ENCODE measurements at places on chromosomes 11 and 22.

DNA sequence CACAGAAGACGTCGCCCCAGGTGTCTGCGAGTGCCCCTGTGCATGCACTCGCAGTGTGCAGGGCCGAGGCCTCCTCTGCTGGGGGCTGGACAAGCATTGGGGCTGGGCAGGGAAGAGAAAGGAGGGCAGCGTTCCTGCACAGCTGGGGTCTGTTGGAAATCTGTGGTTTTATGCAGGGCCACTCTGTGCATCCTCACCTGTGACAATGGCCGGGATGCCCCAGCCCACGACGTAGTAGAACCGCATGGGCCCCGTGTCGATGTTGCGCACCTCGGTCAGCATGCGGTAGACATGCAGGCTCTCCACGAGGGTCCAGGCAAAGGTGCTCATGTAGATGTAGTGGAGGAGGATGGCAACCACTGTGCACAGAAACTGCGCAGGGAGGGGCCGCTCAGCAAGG lies 37.2 kb downstream of the TRMU start:
- DNase-seq = no peak

- DNase-seq = no peak
Observed at GRCh38 chr22:37998543-37998942, 14.2 kb upstream of the SOX10 start.

DNA sequence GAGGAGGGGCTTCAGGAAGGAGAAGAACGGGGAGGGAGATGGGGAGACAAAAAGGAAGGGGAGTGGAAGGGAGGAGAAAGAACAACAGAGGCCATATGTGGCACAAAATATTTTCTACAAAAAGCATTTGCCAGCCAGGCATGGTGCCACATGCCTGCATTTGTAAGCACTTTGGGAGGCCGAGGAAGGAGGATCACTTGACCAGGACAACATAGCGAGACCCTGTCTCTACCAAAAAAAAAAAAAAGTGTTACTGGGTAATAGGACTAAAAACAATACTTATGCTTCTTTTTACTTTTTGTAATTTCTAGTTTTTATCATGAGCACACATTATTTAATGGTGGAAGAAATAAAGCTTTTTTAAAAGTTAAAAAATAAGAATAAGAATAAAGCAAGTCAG lies 5.3 kb downstream of the FAM168A start:
- no peak for DNase-seq

DNA sequence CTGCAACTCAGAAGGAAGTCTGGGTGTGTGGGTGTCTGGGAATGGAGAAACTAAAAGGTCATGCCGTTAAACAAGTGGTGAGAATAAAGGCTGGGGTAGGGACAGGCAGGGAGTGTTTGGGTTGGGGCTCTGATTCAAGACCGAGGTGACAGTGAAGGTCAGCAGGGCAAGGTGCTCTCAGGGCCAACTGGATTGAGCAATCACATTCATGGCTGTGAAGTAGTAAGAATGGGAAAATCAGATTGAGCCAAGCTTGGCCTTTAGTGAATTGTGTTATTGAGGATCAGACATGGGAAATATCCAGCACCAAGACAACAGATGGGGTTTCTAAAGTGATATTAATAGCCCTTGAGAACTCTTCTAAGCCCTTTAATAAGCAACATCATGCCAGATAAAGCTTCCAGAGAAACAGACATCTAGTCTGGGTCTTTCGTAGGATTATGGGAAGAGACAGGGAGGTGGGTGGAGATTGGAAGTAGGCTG lies 24.3 kb downstream of the SCN3B start:
- DNase-seq = no peak

GRCh38 chr11:17865765-17866428 lies 131.3 kb downstream of the KCNC1 start:
- no peak for DNase-seq

DNA sequence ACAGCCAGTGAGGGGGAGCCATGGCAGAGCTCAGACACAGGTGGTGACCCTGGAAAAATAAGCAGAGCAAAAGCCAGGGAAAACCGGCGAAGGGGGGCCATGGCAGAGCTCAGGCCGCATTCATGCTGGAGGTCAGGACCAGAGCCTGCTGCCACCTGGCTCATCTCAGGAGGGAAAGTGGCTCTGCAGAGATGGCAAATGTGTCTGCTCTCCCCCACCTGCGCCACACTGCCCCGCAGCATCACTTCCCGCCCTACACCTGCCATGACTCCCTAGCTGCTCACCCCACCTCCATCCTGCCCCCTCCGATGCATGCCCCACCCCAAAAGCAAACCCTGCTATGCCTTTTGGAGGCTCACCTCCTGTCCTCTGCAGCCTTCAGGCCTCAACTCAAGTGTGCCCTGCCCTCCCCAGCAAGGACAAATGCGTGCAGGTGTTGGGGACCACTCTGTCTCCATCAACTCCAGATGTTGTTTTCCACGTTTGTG lies 123.2 kb upstream of the FGF3 start:
- DNase-seq = no peak

DNA sequence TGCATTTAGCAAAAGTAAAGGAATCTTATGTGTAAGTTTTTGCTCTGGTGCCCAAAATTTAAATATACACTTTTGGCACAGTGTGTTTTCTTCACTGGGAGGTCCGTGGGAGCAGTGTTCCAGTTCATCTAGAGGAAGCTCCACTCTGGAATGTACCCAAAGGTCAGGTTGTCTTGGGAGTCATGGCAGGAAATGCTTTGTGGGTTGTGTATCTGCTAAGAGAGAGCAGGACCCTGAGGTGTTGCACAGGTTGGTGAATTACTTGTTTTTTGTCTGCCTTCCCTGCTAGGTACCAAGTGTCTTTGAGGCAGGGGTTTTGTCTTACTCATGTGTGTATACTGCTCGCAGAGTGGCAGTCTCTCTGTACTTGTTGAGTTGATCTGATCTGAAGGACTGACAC lies 37.3 kb downstream of the DIXDC1 start:
- DNase-seq = no peak

DNA sequence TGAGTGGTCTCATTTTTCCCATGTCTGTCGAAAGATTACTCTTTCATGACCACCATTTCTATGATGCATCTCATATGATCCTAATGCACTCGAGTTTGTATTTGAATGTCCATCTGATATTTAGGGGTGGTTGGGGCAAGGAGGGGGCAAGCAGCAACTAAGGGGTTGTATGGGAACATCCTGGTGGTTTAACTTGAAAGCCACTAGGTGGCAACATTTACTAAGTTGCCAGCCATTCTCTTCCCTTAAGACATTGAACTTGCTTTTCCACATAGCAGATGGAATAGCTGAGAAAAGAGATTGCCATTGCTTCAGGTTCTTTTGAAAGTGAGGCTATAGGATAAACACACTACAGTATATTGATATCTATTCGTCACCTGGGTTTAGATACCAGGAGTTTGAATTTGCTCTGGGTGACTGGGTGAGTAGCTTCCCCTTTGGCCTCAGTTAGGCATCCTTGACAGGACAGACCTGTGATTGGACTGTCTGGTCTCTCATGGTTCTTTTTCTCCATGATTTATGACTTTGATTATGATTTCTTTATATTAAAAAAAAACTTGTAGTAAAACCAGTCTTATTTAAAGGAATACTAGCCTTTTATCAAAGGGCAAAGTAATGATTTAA lies 32.4 kb downstream of the NF2 start:
- no peak for DNase-seq

DNA sequence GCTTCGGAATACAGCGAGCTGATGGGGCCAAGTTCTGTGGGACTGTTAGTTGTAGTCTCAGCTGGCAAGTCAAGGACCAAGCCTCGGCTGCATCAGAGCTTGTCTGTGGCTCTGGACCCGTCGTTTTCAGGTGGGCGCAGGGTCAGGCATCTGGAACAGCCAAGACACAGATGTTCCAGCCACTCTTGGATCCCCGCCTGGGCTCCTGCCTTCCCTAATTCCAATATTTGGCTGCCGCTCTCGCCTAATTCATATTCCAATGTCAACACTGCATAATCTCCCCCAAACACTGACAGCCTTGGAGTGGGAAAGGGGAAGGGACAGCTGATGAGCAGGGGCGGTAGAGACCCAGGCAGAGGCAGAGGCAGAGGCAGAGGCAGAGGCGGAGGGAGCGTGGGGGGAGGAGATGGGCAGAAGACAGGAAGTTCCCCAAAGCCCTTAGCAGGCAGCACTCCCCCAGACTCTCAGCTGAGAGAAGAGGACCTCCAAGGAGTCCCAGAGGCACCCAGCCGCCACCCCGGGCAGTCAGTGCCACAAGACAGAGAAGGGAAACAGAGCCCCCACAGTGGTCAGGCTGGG lies 49.6 kb upstream of the SLC35C1 start:
- DNase-seq = no peak
